Hematopoietic multipotent progenitor cell treated with erythropoietin and hydrocortisone succinate and interleukin-3 and kit ligand, for 6 days (in vitro differentiated cells): ENCODE measurements at places on chromosomes 7 and 10.

GRCh38 chr7:49791088-49791741, 17.8 kb downstream of the VWC2 start:
- DNase-seq: peak; percentile 52

DNA sequence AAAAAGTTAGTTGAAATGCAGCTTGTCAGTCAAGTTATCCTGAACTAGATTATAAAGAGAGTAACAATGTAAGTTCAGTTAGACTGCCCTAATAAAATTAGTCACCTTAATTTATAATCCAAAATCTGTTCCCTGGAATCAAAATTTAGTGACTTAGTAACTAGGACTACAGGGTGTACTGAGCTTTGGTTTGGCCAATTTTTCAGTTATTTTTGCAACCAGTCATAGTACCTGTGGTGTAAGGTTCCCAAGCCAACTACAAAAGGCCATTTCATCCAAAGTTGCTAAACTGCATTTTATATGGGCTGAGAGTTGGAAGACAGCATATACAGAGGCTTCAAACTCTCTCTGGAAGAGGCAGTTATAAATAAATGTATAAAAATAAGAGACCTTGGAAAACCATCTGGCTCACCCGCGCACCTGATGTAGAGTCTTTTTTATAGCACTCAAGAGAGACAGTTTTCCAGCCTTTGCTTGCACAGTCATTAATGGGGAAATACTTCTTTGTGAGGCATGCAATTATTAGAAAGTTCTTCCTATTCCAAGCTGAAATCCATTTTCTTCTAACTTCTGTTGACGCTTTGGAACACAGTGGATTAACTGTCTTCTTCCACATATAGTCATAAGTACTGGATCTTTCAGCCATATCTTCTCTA, 59.2 kb downstream of the PUS7 start:
- DNase-seq: no peak

GRCh38 chr10:114315566-114316420, 76.7 kb downstream of the VWA2 start:
- DNase-seq: no peak

DNA sequence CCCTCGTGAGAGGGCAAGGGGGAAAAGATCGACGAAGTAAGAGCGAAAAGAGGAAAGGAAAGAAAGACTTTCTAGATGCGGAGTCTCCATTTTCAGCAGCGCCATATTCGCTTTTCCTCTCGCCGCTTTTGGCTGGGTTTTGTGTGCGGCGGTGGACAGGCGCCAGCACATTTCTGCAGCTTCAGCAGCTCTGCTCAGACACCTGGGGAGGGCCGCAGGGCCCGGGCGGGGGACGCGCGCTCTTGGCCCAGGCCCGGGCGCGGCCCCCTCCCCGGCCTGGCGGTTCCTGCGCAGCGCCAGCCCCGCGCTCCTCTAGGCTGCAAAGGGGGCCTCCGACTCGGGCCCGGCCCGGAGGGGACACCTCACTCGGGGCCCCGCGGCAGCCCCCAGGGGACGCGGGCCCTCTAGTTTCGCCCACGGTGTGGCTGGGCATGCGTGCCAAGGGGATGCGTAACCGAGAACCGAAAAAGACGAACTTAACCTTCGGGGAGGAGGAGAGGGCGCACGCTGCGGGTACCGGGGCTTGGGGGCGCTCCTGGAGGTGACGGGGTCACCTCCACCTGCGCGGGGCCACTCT, 34.5 kb upstream of the EBLN1 start:
- DNase-seq: peak; percentile 42

- no peak for DNase-seq
Observed at GRCh38 chr7:42035210-42035609, 201.8 kb downstream of the GLI3 start.
